Putamen (tissue), 1 donor: ENCODE measurements at places on chromosomes 12 and 14.

DNA sequence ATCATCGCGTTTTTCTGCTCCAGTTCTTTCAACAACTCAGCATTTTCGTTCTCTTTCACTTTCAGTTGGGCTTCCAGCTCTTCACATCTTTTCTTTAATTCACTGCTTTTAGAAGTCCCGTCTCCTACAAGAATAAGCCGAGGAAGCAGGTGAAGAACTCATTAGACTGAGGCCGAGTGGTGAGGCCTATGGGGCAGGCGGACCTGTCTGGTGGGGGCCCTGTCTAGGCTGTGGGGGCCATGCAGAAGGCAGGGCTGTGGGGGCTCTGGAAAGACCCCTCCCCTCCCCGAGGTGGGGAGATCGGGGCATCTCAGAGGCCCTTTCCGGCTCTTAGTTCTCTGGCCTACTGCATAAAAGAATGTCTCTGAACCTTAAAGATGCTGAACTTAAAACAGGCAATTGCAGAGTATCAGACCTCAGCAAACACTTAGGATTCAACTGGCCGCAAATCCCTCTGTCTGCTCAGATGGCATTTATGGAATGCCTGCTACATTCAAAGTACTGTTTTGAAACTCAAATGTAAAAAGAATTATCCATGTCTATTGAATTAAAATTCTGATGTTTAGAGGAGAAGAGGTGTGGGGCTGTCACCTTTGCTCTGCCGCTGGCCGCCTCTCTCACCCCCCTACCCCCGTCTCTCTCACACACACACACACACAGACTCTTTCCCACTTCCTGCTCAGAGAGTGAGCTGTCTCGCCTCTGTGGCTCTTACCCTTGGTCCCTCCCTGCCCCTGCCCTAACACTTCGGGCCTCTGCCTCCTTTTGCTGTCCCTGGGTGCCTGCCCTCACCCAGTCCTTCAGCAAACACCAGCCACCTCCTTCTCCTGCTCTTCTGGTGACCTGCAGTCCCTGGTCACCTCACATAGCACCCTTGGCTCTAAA is 34.7 kb downstream of the CCDC92 start:
- no peak for DNase-seq

DNA sequence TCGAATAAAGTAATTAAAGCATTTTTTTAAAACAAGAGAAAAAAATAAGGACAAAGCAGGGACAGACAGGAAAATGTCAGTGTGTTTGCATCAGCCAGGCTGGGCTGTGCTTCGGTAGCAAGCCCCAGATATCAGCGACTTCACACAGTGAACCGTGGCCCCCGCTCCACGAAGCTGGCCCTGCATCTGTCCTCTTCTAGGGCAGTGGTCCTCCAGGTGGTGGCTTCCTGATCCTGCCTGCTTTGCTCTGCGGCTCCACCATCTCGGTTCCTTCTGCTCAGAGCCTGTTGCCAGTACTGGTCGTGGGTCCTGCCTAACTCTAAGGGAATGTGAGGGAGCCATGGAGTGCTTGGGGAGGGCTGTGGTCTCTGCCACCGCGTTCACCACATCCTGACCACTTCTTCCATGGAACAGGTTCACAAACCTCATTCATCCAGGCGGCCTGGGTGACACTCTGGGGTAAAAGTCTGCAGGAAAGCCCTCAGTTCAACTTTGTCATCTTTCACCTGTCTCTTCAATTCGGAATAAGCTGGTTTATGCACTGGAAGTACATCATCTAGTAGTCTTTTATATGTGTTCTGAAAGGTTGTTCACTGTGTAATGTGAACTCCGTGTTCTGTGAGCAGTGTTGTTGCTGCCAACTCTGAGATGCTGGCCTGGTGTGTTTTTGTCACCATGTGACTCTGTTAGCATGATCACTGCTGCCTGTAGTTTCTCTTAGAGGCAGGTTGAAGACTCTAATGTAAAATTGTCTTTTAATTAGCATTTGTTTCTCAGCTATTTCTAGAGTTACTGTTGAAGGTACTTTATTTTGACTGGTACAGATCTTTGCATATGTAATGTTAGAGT is 47.9 kb downstream of the ANKRD9 start:
- DNase-seq: no peak

- DNase-seq: no peak
Measured at GRCh38 chr12:115394496-115395220, 710.7 kb upstream of the TBX3 start.

DNA sequence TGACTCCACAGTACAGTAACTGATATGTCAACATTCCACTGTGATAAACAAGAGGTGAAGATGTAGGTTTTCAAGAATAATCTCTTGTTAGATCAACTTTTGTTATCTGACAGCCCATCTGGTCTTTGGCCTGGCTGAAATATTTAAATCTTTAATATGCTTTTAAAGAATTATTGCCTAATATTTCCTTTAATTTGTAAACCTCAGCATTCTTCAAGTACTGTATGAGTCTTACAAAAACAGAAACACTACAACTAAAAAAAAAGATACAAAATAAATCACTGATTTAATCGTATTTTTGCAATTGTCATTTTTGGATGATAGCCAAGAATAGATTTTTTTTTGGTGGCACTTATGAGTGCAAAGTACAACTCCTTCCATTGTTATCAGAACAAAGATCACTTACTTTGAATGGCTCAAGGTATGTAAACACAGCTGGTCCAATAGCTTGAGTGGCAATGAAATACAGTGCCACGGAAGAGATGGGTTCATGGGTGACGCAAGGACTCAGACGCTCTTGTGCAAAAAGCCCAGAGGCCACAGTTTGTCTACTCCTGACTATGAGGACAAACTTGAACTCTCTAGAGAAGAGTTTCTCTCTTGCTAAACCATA is 109.5 kb downstream of the PAX9 start:
- no peak for DNase-seq

GRCh38 chr12:5921966-5922899 is 22.8 kb downstream of the ANO2 start:
- no peak for DNase-seq

- DNase-seq: no peak
Measured at GRCh38 chr14:78451319-78451695, 281.1 kb downstream of the NRXN3 start.

GRCh38 chr14:31291210-31291609 is 83.6 kb upstream of the HECTD1 start:
- no peak for DNase-seq

DNA sequence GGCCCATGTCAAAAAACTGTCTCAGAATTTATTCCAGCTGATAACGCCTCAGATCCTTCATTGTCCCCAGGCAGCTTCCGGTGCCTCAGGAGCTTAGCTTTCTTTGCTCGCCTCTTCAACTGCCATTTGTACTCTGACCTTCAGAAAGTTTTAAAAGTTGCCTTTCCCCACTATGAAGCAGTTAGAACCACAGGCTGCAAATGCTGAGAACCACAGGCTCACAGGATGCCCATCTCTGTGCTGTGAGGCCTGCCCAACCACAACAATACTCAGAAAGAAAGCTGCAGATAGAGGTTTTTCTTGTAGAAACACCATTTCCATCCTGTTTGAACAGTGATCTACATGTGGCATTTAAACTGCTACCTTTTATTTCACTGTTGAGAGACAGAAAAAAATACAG is 131.1 kb downstream of the PRKCH start:
- no peak for DNase-seq

- DNase-seq: no peak
Measured at GRCh38 chr12:59425798-59426197, 170.0 kb upstream of the SLC16A7 start.

DNA sequence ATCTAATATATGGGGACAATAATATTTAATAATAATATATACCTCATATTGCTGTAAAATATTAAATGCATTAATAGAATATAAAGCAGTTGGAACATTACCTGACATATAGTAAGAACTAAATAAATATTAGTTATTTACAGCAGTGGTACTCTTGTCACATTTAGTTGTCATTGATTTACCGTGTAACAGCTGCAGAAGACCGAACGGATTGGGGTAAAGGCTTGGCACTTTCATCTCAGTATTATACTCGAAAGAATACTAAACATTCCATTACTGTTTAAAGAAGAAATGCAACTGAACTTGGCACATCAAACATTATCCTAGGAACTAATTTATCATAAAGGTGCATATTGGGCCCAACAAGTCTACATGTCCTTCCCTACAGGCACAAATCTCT is 61.1 kb downstream of the ITPR2 start:
- no peak for DNase-seq

DNA sequence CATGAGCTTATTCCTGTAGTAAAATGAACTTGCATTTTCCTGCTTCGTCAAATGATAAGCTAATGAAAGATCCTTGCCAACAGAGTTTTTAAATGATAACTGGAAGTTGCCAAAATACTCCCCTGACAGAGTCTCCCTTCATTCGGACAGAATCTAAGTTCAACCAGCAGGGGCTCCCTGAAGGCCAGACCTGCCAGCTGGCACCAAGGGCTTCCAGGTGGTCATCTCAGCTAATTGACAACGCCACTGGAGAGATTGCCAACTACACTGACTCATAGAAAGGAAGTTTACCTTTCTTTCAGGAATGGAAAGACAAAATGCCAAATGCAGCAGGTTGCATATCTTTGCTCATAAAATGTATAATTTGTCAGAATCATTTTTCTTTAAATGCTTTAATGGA is 462.8 kb downstream of the GXYLT1 start:
- DNase-seq: no peak
